GM12891 (cell line): ENCODE measurements at places on chromosomes 4 and X.

DNA sequence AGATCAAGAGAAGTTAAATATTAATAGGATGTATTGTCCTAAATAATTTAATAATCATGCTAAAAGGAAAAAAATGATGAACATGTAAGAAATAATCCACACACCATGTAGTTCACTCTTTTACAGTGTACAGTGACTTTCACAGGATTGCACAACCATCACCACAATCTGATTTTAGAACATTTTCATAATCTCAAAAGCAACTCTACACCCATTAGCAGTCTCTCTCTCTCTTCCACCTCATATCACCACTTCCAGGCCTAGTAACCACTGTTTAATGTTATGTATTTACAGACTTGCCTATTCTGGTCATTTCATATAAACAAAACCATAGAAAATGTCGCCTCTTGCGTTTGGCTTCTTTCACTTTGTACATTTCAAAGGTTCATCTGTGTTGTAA is 153.4 kb downstream of the FSTL5 start:
- no peak for DNase-seq

GRCh38 chr4:833156-833555 is 7.2 kb upstream of the CPLX1 start:
- no peak for DNase-seq

DNA sequence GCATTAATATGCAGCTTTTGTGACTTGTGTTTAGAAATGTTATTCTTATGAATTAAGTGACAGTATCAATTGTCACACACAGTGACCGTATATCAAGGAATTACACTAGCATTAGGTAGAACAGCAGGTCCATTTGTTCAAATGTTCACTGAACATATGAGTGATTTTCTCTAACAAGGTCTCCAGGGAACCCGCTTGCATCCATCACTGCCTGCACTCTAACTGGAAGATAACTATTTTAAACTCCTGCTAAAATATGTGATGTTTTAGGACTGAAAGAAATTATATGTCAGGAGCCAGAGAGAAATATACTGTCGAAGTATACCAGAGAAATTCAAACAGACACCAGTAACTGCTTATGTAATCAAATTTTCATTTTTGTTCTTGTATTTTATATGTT is 1395.7 kb downstream of the PCDH18 start:
- DNase-seq = no peak

- DNase-seq = no peak
Observed at GRCh38 chrX:119229253-119229615, 6.9 kb upstream of the PGRMC1 start.

DNA sequence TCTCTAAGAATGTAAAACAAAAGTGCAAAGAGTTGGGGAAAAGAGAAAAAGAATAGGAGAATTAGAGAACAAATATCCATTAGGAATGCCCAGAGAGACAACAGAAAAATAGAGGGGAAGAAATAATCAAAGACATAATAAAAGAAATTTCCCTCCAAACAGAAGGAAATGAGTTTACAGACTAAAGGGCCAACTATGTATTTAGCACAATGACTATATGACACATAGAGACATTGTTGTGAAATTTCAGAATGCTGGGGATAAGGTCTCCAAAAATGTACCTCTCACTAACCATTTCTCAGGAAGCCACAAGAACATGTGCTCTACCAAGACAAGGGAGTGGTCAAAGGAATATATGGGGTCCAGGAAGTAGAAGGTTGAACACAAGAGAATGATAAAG is 121.0 kb upstream of the ACSL4 start:
- DNase-seq = no peak

DNA sequence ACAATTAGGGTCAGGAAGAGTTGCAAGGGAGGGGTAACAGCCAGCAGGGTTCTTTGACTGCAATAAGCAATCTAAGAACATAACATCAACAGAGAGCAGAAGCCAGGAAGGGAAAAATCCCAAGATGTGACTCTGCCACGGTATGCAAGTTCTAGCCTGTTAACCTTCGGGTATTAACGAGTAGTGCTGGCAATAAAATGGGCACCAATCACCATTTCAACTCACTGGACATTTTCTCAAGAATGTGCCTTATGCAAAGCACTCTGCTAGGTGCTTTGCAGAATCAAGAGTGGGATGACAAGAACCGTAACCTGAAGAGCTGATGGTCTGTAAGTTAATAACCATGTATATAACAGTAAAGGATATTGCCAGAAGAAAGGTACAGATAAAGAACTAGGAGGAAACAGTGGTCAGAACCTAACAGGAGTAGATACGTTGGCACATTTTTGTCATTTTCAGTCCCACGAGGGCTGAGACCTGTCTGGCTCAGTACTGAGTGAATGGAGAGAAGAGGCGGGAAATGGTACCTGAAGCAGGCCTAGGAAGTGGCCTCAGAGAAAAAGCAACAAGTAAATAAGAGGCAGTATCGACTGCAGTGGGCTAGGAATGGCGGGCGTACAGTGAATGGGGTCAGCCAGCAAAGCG is 2.7 kb downstream of the ELOVL6 start:
- no peak for DNase-seq

- no peak for DNase-seq
Observed at GRCh38 chr4:24244663-24245490, 339.5 kb downstream of the DHX15 start.

GRCh38 chr4:114087596-114088230 is 108.3 kb upstream of the ARSJ start:
- no peak for DNase-seq

- no peak for DNase-seq
Observed at GRCh38 chrX:115324194-115324593, 34.7 kb downstream of the LUZP4 start.

DNA sequence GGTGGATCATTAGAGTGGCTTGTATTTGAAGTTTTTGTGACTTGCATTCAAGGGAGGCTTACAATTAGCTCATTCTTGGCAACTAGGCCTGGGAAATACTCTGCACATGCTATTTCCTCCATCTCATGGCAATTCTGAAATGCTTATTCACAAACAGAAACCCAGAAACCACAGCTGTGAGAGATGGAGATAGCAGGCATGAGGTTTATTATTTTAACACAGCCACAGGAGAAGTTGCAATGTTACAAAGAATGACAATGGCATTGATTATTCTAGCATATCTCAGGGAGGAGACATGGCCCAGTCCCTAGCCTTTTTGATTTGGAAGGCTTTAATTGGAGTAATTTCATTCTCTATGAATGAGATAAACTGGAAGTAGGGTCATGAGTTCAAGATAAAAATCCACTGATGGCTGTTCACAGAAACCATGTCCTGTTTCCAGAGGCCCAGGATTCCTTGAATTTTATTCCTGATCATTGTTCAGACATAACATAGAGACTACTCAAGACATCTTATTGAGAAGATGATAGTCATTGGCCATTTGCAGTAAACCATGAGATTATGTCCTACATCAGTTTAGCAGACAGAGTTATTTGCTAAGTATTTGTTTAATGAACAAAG is 123.9 kb downstream of the MID1 start:
- no peak for DNase-seq

- DNase-seq = no peak
Observed at GRCh38 chrX:1529328-1529727, 7.7 kb downstream of the P2RY8 start.

DNA sequence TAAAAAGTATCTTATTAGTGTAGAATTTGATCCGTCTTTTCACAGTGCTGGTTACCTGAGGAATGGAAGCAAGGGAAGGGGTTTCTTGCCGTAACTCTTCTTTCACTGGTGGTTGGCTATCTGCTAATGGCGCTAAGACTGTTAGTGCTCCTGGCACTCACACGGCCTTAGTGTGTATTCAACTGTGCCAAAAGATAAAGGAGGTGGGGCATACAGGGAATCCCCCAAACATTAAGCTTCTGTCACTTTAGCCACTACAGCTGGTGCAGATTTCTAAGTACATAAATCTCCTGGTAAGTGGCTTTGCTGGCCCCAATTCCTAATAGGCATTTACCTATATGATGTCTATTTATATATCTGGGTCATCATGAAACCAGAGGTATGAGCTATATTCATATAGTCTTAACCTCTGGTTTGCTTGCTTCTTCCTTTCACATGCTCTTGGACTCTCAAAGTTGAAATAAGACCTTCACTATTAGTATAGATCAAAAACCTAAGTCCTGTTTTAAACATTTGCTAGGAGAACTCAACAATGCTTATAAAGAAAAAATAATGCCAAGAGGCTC is 95.1 kb downstream of the TSPAN7 start:
- no peak for DNase-seq

DNA sequence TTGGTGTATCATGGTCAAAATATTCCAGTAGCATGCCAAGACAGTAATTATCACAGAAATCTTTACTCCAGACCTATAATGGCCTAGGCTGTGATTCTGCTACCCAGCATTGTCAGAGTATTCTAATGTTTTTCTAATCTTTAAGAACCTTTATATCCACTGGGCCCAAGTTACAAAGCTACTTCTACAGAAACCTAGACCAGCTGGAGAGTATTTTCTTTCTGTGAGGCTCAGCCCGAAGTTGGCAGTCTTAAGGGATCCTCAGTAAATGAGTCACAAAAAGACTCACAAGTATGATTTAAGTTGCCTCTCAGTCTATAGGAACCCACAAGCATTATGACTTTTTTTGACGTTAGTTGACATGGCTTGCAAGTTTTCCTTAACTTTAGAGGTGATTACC is 638.5 kb upstream of the FAM241A start:
- DNase-seq = no peak

GRCh38 chrX:11541510-11541909 is 124.2 kb downstream of the ARHGAP6 start:
- DNase-seq = no peak

DNA sequence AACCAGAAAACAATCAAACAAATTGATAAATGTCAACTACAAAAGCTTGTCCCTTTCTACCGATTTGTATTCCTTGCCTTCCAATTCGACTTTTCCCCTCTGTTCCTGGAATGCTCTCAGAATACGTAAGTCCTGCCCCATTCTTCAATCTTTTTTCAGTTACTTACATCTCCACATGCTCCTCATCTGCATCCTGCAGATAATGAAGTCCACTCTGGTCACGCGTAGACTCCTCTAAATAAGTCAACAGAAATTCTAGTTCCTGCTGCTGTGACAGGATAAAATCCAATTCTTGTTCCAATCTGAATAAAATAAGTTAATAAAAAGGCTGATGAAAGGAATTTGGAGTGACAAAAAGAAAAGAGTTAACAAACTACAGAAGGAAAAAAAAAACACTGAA is 34.4 kb upstream of the RBM41 start:
- DNase-seq = no peak

GRCh38 chr4:187464573-187464972 is 531.0 kb upstream of the ZFP42 start:
- DNase-seq = no peak

DNA sequence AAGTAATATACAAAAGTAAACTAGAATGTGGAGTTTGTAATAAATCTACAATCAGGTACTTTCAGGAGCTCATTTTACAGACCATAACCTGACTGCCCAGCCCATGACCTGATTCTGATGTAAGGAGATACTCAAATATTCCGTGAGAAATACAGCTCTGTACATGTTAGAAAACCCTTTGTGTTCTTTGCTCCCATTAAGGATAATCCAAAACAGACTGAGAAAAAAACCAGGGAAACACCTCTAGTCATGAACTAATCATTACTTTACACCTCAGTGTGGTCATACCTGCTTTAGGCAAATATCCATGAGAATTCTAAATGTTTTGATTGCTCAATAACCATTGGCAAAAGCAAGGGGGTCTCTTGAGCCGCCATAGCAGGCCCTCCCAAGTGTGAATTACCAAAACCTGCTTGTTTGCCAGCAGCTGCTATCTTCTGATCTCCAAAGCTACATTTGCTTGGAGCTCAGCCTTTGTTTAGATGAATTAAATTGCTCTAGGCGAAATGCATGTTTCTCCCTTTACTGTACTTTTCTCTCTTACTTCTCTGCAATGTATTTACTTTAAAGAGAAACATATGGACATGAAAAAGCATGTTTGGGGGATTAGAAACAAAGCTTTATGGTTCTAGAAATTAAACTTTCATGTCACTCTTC is 79.1 kb downstream of the ANKRD50 start:
- no peak for DNase-seq

- DNase-seq = no peak
Observed at GRCh38 chrX:101642093-101642492, 17.6 kb downstream of the ARMCX2 start.

DNA sequence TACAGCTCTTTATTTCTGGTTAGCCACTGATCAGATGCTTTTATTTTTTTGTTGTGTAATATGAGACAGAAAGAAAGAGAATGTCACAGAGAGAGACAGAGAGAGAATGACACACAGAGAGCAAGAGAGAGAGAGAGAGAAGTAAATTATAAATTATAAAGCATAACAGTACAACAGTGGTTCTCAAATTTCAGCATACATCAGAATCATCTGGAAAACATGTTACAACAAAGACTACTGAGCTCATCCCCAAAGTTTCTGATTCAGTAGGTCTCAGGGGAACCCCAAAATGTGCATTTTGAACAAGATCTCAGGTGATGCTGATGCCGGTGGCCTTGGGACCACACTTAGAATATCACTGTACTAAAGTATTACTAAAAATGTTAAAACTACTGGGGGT is 245.8 kb upstream of the DIAPH2 start:
- DNase-seq = no peak

GRCh38 chr4:41504167-41504818 is 33.7 kb upstream of the LIMCH1 start:
- no peak for DNase-seq

GRCh38 chr4:18025288-18025687 is 3.7 kb upstream of the LCORL start:
- no peak for DNase-seq

- DNase-seq = no peak
Observed at GRCh38 chr4:118141240-118141639, 107.0 kb downstream of the NDST3 start.

DNA sequence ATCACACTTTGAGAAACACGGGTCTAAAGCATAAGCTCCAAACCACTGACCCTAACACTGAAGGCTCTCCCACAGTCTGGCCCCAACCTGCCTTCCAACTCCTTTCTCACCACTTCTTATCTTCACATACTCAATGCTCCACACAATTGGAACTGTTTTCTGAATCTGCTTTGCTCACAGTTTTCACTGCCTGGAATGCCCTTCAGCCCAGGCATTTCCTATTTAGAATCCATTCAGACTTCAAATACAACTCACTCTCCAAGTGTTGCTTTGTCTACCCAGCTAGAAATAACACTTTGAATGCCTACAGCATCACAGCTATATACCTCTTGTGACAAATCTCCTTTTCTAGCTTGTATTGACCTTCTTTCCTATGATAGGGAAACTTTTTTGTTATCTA is 10.2 kb downstream of the OTUD4 start:
- no peak for DNase-seq

- no peak for DNase-seq
Observed at GRCh38 chr4:98528882-98529281, 129.5 kb downstream of the TSPAN5 start.
